ENCODE measurements at places on chromosomes 3 and 15.

DNA sequence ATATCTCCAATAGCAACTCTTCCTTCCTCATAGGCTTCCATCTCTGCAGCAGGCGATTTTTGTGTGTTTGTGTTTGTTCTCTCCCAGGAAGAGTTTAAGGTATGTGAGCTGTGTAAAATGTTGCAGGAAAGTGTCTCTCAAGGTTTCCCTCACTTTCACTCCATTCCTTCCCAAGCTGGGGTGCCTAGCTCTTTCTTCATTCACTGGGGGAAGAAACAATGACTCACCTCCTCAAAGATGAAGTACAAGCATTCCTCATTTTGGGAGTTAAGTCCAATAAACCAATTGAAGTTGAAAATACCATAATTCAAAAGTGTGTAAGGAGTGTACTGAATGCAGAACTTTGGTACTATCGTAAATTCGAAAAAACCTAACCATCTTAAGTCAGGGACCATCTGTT is 422.7 kb upstream of the CFAP20DC start:
- peak; percentile 22 for DNase-seq

DNA sequence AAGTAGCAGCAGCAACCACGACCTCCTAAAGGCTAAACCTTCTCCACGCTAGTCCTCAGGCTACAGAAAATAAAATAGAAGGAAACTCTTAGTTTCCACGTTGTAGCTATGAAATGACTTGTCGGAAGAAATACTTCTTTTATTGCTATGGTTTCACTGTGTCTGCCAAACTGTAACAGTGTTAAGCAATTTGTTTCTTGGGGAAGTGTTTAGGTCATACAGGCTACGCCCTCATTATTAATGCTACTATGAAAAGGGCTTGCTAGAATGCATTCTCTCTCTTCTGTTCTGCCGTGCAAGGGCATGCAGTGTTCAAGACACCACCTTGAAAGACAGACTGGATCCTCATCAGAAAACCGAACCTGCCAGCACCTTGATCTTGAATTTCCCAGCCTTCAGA is 462.7 kb downstream of the PLOD2 start:
- DNase-seq, result peak; percentile 13

GRCh38 chr3:142818651-142819050 is 70.2 kb downstream of the PCOLCE2 start:
- no peak for DNase-seq

DNA sequence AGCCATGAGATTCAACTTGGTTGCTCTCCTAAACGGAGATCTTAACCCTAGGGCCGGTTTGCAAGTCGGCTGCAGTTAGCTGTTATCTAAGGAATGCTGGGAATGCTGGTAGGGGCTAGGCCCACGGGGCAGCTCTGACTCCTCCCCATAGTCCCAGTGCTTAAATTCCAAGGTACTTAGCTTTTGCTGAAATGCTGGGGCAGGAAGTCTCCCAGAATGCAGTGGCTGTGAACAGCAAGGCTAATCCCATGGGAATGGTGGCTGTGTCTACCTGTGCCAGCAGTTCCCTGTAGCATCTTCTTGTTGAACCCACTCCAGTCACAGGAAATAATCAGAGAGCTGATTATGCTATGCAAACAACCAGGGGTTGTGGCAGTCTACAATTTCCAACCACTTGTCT is 102.5 kb upstream of the TJP1 start:
- peak; percentile 87 for DNase-seq

DNA sequence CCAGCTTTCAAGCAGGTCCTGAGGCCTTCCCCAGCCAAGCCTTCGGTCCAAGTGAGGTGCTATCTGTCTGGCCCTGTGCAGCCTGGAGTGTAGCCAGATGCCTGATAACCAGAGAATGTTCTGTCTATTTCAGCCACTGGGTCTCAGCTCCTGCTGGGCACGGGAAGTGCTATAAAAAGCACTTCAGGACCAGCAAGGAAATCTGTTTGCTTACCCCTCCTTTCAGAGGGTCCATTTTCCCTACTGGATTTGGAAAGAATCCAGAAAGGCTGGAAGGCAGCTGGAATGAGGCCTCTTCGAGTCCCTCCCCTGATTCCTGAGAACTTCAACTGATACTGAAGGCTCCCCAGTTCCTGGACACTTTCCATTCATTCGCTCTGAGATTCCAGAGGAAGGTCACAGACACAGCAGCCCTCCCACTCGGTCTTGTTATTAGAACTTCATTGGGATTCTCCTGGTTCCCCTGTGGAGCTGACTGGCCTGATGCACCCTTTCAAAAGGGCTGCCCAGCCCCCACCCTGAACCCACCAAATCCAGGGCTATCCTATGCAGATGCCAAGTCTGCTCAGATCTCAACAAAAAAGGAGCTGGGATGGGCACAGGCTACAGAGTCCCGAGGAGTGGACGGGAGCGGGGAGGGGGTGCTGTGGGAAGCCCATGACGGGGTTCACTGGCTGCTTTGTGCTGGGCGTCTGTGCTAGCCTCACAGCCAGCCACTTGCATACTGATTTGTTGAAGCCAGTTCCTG is 70.4 kb downstream of the UMPS start:
- DNase-seq, result peak; percentile 65

- peak; percentile 42 for DNase-seq
Observed at GRCh38 chr3:174376346-174376745, 482.8 kb upstream of the NAALADL2 start.

- DNase-seq, result no peak
Observed at GRCh38 chr3:108117241-108117775, 26.5 kb upstream of the CD47 start.

- no peak for DNase-seq
Observed at GRCh38 chr3:69881756-69882428, 117.6 kb upstream of the SAMMSON start.

DNA sequence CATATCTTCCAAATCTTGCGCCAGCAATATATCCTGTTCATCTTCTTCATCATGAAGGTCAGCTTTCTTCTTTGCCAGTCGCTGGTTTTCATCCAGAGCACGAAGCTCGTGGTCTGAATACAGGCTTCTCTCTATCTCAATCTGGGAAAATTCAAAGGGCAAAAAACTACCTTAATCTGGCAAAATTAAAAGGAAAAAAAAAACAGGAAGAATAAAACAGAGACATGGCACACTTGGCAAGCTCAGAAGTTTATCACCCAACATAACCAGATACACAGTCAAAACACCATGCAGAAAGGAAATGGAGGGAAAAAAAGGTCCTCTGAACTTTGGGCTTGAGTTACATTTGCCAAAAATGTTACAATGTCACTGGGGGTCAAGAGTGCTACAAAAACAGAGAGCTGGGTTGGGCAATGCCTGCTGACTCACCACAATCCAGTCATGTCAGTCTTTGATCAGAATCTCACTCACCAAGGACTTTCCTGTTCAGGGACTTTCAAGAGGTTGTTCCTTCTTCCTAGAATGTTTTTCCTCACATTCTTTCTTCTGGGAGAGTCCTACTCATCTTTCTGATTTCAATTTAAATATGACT is 1.5 kb downstream of the MRPL46 start:
- DNase-seq, result peak; percentile 21

DNA sequence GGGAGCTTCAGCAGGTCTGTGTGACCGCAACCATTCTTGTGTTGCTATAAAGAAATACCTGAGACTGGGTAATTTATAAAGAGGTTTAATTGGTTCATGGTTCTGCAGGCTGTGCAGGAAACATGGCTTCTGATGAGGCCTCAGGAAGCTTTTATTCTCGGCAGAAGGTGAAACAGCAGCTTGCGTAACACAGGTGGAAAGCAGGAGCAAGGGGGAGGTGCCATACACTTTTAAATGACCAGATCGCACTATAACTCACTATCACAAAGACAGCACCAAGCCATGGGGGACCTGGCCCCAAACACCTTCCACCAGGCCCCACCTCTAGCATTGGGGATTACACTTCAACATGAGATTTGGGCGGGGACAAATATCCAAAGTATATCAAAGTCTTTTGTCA is 8.3 kb upstream of the CIB2 start:
- DNase-seq, result no peak

DNA sequence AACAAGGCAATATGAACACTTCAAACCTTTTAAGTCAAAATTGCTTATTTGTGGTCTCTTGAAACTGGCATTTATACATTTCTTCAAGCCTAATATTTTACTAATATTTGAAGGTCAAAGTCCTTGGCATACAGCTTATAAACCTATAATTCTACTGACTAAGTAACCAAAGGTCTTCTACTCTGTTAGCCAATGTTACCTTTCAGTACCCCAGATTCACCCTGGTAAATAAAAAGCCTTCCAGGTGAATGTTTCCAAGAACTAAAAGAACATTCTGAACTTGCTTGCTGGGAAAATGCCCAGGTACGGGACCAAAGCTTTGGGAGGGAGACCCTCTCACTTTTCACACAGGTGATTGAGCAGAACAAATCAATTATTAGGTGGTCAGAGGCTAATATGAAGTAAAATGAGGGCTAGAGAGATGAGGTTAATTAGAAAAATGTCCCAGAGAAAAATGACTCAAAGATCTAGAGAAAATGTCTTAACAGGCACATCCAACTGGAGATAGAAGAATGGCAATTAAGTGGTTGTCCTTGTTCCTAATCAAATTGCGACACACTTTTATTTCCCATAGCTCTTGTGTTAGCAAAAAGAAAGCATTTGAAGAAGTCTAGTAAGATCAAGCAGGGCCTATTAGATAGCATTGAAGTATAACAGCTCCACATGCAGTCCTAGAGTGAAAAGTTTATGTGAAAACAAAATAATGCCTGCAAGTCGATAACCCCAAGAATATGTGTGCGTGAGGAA is 232.0 kb downstream of the FOXP1 start:
- no peak for DNase-seq

DNA sequence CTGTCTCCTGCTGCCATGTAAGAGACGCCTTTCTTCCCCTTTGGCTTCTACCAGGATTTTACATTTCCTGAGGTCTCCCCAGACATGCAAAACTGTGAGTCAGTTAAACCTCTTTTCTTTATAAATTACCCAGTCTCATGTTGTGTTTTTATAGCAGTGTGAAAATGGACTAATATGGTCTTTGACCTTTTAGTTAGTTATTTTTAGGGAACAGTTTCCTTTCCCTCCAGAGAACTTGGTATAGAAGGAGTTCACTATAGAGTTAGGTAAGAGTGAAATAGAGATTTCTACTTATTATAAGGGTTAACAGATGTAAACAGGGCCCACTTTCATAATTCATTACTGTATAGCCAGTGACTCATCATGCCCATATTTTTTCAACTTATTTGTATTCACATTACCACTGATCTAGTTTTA is 170.9 kb downstream of the UNC13C start:
- DNase-seq, result no peak

DNA sequence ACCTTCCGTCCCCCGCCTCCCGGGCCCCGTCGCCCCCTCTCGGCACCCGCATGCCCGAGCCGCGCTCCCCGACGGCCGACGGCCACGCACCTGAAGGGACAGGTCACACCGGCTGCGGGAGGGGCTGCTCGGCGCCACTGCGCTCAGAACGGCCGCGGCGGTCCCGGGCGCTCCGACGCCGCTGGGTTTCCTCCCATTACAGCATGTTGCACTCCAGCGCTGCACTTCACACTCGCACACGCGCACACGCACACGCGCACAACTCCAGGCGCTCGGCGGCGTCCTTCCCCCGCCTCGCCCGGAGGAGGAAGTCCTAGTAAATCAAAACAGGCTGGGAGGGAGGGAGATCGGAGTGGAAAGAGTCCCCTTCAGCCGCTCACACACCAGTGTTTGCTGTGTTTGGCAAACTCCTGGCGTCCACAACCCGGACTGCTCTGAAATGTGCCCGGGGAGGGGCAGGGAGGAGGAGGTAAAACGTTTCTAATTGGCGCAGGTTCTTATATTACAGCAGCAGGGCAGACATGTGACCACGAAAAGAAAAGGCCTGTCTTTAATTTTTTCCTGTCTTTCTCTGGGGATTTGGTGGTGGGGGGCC is 76.7 kb upstream of the VGLL4 start:
- peak; percentile 77 for DNase-seq

- peak; percentile 96 for DNase-seq
Observed at GRCh38 chr3:156818890-156819289, 7.3 kb upstream of the LEKR1 start.

GRCh38 chr3:172087602-172088580 is 48.5 kb downstream of the FNDC3B start:
- no peak for DNase-seq

- DNase-seq, result no peak
Observed at GRCh38 chr3:55611121-55611520, 124.0 kb upstream of the WNT5A start.

GRCh38 chr3:177735431-177735830 is 538.1 kb upstream of the TBL1XR1 start:
- DNase-seq, result peak; percentile 64

GRCh38 chr15:71127083-71127482 is 11.8 kb downstream of the THSD4 start:
- no peak for DNase-seq

DNA sequence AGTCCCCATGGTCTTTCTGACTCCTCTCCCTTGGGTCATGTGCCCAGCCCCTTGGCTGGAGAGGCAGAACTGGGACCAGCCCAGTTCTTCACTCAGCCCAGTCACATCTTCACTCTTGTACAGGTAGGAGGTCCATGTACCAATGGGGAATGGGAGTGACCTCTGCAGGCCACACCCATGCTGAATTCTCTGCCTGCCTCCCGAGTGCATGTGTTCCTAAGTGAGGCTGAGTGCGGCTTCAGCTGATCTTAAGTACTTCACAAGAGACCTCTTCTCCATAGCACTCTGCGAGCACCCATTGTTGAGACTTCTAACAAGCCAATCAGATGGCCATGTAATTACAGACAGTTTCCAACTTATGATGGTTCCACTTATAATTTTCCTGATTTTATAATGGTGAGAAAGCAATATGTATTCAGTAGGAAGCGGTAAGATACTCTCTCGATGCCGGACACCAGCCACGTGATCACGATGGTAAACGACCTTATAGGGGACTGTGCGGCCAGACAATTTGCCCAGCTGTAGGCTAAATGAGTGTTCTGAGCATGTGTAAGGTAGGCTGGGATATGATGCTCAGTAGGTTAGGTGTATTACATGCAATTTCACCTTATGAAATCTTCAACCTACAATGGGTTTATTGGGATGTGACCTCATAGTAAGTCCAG is 112.1 kb downstream of the KLF13 start:
- DNase-seq, result no peak

- no peak for DNase-seq
Observed at GRCh38 chr15:43977072-43977884, 150.5 kb downstream of the WDR76 start.

- DNase-seq, result no peak
Observed at GRCh38 chr15:55659481-55659880, 71.3 kb upstream of the PYGO1 start.

DNA sequence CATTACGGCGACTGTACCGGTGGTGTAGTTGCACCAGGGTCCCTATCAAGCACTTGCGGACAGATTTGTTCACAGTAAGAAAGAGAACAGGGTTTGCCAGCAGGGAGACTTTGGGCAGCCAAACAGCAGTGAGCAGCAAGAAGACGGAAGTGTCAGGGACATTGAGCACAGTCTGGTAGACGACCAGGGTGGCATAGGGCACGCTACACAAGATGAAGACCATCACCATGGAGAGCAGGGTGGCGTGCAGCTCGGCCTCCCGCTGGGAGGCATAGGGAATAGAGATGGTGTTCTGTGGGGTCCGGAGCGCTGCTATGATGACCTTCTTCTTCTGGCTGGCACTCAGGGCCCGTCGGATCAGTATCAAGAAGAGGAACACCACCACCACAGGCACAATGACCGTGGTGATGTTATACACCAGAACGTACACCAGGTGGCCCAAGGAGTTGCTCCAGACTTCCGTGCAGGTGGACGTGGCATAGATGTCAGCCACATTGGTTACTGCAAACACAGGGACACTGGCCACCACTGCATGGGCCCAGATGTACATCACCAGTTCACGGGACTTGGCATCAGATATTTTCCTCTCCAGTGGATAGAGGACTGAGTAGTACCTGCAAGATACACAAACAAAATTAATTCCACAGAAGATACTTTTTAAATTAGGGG is 19.1 kb upstream of the FSIP1 start:
- DNase-seq, result no peak
